ENCODE measurements at places on chromosomes 16 and 17. TPM values are rescaled to one million over a fixed set of nuclear protein-coding genes. Genes with fewer than 3 reads are reported as not detected.

- no peaks in the 10 kb centered on the region for H3K4me1 ChIP-seq
- no peak overlapping the region for H3K27ac ChIP-seq
- DNase-seq = no peak
- H3K36me3 ChIP-seq = peaks cover 67% of the 10 kb centered on the region
- no peaks in the 10 kb centered on the region for H3K27me3 ChIP-seq
Measured at GRCh38 chr17:61770043-61770442, 93.3 kb downstream of the BRIP1 start.

DNA sequence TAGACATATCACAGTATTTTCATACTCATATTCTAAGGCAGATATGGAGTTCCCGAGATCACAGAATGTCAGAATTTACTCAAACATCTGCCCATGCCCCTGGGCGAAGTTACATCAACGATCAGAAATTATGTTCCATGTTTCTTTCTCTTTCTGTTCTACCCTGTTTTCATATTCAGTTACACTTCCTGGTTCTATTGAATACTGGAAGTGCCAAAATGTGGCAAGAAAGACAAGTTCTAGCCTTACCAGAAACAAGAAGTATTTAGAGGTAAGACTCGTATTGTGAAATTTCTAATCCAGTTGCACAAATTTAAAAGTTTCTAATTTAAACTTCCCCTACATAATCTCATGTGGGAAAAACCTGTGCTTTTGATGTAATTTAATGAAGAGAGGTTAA is 36.1 kb downstream of the KCNJ2 start:
- no peaks in the 10 kb centered on the region for H3K27me3 ChIP-seq
- no peak overlapping the region for H3K4me3 ChIP-seq
- no peak for DNase-seq
- no peaks in the 10 kb centered on the region for H3K36me3 ChIP-seq

GRCh38 chr16:23081675-23082119 is 67.6 kb downstream of the USP31 start:
- H3K4me1 ChIP-seq = peaks cover 4% of the 10 kb centered on the region
- no peaks in the 10 kb centered on the region for H3K27me3 ChIP-seq
- no peak overlapping the region for H3K27ac ChIP-seq

DNA sequence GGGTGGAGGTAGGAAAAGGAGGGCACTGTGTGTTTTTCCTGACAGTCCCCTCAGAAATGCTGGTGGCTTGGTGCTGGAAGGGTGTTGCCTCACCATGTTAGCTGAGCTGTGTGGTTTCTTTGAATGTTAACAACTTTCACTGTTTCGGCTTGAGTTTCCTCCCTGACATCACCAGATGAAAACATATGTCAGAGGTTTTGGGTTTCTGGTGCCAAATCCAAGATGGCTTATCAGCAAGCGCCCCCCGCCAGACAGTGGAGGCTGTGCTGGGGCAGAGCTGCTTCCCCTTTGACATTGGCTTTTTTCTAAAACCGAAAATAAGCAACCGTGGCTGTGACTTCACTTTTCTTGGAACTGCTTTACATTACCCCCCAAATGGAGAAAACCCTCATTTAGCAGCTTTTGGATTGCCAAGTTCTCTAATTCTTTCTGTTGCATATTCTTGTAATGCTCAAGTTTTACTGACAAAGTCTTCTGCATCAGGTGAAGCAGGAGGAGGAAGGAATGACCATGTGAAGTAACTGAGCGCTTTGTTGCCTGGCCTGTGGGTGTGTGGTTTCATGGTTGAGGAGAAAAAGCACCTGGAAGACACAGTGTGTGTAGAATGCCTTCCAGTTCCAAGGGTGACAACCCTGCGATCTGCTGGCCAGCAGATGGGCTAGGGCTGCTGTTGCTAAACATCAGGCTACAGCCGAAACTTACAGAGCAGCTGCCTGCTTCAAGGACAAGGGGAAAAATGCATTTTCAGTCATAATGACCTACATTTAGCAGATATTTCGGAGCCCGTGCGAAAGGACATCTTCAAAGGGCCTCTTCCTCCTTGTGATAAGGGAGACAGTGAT is 9.7 kb downstream of the RMI2 start:
- DNase-seq = peak; percentile 94
- peak overlapping the region; percentile 77 for H3K27ac ChIP-seq
- peaks cover 31% of the 10 kb centered on the region for H3K27me3 ChIP-seq
- H3K4me3 ChIP-seq = peak overlapping the region; percentile 22

- DNase-seq = peak; percentile 72
- no peaks in the 10 kb centered on the region for H3K36me3 ChIP-seq
- peaks cover 10% of the 10 kb centered on the region for H3K27me3 ChIP-seq
Measured at GRCh38 chr16:77675464-77676324, 46.6 kb upstream of the NUDT7 start.

ITGB3 gene
- total RNA-seq = 0.21 TPM

CX3CL1 gene
- not detected for total RNA-seq

ABCA6 gene
- total RNA-seq = 0.29 TPM
